Aorta (tissue), 5 donors: ENCODE measurements at places on chromosomes 13 and 19. TPM values are rescaled to one million over a fixed set of nuclear protein-coding genes. Genes with fewer than 3 reads are reported as not detected.

DNA sequence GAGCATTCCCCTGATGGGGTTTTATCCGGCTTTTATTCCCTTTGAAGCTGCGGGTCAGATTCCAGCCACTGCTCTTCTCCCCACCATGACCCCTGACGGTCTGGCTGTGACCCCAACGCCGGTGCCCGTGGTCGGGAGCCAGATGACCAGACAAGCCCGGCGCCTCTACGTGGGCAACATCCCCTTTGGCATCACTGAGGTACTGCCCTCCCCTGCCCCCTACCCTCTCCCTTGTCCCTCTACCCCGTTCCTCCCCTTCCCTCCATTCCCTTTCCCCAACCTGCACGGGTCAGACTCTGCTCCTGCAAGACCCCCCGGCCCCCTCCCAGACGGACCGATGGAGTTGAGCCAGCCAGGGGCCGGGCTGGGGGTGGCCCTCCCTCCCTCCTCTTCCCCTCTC is 6.2 kb downstream of the U2AF2 start:
- no peak for DNase-seq
- H3K27ac ChIP-seq: no peak overlapping the region
- no peaks in the 10 kb centered on the region for H3K4me1 ChIP-seq
- peaks cover 11% of the 10 kb centered on the region for H3K36me3 ChIP-seq
- no peak overlapping the region for H3K4me3 ChIP-seq

GRCh38 chr19:1471515-1472160 is 7.4 kb downstream of the C19orf25 start:
- no peaks in the 10 kb centered on the region for H3K4me1 ChIP-seq
- H3K27ac ChIP-seq: no peak overlapping the region
- H3K36me3 ChIP-seq: no peaks in the 10 kb centered on the region
- no peak for DNase-seq

PRSS57 gene
- total RNA-seq: not detected

- H3K4me1 ChIP-seq: peaks cover 2% of the 10 kb centered on the region
- H3K36me3 ChIP-seq: no peaks in the 10 kb centered on the region
- no peak overlapping the region for H3K4me3 ChIP-seq
- peak overlapping the region; percentile 49 for H3K27ac ChIP-seq
- H3K27me3 ChIP-seq: no peaks in the 10 kb centered on the region
- no peak for DNase-seq
Observed at GRCh38 chr13:46775385-46776107, 21.4 kb downstream of the ESD start.

GRCh38 chr13:97372936-97373335 is 61.0 kb upstream of the RAP2A start:
- no peaks in the 10 kb centered on the region for H3K27me3 ChIP-seq
- no peak overlapping the region for H3K27ac ChIP-seq
- H3K4me1 ChIP-seq: no peaks in the 10 kb centered on the region
- no peak for DNase-seq
- H3K36me3 ChIP-seq: no peaks in the 10 kb centered on the region

SELENOV gene
- total RNA-seq: not detected
